Osteocyte (in vitro differentiated cells): ENCODE measurements at places on chromosomes 13 and 19. TPM values are rescaled to one million over a fixed set of nuclear protein-coding genes. Genes with fewer than 3 reads are reported as not detected.

GRCh38 chr13:75635101-75635827, 866 bp upstream of the LMO7 start:
- peak overlapping the region; percentile 88 for H3K27ac ChIP-seq
- H3K4me1 ChIP-seq, result peaks cover 43% of the 10 kb centered on the region
- peak overlapping the region; percentile 71 for H3K4me3 ChIP-seq
- H3K36me3 ChIP-seq, result peaks cover 2% of the 10 kb centered on the region

DNA sequence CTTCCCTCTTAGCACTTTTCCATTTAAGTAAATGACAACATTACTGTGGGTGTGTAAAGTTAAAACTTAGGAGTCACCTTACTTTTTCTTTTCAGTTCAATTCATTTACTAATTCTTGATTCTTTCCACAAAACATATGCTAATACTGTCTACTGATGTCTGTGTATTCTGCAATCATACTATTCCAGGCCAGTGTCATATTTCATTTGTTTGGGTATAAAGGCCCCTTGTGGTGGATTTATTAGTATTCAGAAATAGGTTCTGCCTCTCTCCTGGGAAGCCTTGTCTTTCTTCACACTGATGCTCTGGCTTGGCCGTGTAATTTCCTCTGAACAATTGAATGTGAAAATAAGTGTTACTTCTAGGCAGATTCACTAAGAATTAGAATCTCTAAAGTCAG, 621.9 kb upstream of the SPRY2 start:
- H3K27ac ChIP-seq, result no peak overlapping the region
- no peak for DNase-seq
- peaks cover 8% of the 10 kb centered on the region for H3K4me1 ChIP-seq
- H3K27me3 ChIP-seq, result no peaks in the 10 kb centered on the region
- H3K36me3 ChIP-seq, result no peaks in the 10 kb centered on the region
- H3K4me3 ChIP-seq, result no peak overlapping the region

DNA sequence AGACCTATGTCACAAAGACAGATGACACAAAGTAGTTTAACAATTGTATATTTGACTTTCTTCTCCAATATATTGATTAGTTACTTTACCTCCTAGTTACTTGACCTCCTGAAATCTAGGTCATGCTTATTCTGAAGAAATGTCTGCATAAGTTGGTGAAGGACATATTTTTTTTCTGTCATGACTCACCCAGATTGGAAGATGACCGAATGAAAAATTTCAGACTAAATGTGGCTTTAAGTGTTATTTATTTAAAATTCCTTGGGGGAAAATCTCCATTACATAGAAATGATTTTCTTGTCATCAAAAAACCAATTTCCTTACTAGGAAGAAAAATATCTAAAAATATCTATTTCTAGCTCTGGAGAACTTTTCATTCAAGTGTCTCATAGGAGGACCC, 217.1 kb downstream of the POSTN start:
- no peak for DNase-seq
- peaks cover 37% of the 10 kb centered on the region for H3K4me1 ChIP-seq
- H3K27ac ChIP-seq, result peak overlapping the region; percentile 86

GRCh38 chr19:7333198-7334118, 15.3 kb upstream of the ARHGEF18 start:
- H3K36me3 ChIP-seq, result no peaks in the 10 kb centered on the region
- H3K4me3 ChIP-seq, result no peak overlapping the region
- DNase-seq, result no peak
- H3K27me3 ChIP-seq, result peaks cover 14% of the 10 kb centered on the region

The CXCL17 gene
- total RNA-seq, result not detected in 2 replicates

The ANGPTL8 gene
- total RNA-seq, result not detected in 2 replicates
